ENCODE measurements at places on chromosomes 3 and 15.

DNA sequence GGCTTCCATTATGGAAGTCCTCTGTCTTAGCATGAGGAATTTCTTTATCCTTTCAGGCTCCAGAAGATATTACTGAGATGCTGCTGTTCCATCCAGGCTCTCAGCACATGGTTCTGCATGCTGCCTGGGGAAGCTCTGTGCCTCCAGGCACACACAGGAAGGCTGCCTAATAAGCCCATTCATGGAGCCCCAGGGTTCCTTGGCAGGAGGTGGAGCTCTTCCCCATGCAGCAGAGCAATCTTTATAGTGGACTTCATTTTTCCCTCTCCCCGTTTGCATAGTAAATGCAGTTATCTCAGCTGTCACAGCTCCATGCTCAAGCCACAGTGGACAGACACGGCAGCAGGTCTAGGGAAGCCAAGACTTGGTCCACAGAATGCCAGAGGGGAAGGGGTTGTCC lies 57.6 kb downstream of the BOC start:
- no peak for DNase-seq

- no peak for DNase-seq
These were observed 184.1 kb upstream of the MBNL1 start for GRCh38 chr3:152084441-152085158.

- DNase-seq: no peak
These were observed 47.8 kb downstream of the BOC start for GRCh38 chr3:113259196-113259595.

- DNase-seq: no peak
These were observed 63.9 kb downstream of the CHAC1 start for GRCh38 chr15:41017066-41017735.

- DNase-seq: peak; percentile 80
These were observed 33.8 kb downstream of the MBNL1 start for GRCh38 chr3:152302521-152303021.
